ENCODE measurements at places on chromosomes 7 and 10.

- no peak for DNase-seq
Observed at GRCh38 chr7:14851610-14852009, 50.9 kb downstream of the DGKB start.

DNA sequence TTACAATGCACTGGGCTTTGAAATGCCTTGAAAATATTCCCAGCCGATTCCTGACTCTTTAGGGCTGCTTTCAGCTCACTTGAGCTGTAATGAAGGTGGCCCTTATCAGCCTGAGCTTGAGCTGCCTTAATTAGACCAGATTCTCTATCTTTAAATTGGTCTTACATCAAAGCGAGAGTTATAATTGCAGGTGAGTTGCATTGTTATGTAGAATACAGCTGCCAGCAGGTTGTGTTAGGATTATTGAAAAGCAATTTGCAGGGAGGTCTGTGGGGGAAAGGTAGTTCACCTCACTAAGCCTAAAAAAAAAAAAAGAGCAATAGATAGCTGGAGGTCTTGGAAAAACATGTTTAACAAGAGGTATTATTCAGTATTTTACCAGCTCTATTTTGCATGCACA, 142.2 kb upstream of the HABP2 start:
- no peak for DNase-seq

DNA sequence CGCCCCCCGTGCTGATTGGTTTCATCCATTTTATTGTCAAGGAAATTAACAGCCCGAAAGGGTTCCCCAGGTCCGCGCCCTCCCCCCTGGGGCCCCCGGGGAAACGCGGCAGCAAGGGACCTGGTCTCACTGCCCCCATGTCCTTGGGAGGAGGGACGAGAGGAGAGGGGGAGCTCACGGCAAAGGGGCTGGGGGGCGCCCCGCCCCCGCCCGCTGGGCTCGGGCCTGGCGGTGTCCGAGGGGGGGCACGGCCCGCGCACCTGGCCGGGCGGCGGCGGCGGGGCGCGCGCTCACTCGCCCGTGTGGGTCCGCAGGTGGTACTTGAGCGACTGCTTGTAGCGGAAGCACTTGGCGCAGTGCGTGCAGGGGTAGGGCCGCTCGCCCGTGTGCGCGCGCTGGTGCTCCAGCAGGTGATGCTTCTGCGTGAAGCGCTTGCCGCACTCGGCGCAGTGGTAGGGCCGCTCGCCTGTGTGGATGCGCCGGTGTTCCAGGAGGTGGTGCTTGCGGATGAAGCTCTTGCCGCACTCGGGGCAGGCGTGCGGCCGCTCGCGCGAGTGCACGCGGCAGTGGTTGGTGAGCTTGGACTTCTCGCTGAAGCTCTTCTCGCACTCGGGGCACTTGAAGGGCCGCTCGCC, 29.3 kb downstream of the ZNF777 start:
- no peak for DNase-seq

DNA sequence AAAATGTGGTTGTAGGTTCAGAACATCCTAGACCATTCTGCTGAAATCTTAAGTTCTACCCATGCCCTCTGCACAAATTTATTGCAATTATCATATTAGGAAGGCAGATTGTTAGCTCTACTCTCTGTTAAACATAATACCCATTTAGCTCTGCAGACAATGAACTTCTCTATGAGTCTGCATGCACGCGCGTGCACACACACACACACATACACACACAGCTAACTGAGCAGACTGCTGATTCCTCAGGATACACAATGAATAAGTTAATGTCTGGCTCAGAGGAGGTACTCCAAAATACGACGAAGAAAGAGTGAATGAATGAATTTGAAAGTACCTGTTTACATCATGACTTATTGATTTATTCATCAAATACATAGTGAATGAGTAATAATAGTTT, 276.2 kb upstream of the SORCS1 start:
- no peak for DNase-seq

DNA sequence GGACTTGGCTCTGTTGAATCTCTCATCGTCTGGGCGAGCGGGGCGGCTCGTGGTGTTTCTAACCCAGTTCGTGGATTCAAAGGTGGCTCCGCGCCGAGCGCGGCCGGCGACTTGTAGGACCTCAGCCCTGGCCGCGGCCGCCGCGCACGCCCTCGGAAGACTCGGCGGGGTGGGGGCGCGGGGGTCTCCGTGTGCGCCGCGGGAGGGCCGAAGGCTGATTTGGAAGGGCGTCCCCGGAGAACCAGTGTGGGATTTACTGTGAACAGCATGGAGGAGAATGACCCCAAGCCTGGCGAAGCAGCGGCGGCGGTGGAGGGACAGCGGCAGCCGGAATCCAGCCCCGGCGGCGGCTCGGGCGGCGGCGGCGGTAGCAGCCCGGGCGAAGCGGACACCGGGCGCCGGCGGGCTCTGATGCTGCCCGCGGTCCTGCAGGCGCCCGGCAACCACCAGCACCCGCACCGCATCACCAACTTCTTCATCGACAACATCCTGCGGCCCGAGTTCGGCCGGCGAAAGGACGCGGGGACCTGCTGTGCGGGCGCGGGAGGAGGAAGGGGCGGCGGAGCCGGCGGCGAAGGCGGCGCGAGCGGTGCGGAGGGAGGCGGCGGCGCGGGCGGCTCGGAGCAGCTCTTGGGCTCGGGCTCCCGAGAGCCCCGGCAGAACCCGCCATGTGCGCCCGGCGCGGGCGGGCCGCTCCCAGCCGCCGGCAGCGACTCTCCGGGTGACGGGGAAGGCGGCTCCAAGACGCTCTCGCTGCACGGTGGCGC, at the start of gene EN2:
Gene EN2, plus strand, starts transcription at position 19 of the 767 bp plus-strand sequence. Its CDS starts 249 bp downstream, at position 268.
- DNase-seq = no peak

GRCh38 chr10:118106426-118106825, 59.7 kb upstream of the RAB11FIP2 start:
- no peak for DNase-seq

GRCh38 chr10:128062331-128062880, 63.8 kb downstream of the MKI67 start:
- DNase-seq = no peak

- DNase-seq = no peak
Observed at GRCh38 chr10:102152545-102152890, 329 bp downstream of the NOLC1 start.

- DNase-seq = no peak
Observed at GRCh38 chr7:34107276-34107675, 201.9 kb downstream of the BMPER start.

- DNase-seq = no peak
Observed at GRCh38 chr10:15630353-15630752, 89.4 kb downstream of the ITGA8 start.

DNA sequence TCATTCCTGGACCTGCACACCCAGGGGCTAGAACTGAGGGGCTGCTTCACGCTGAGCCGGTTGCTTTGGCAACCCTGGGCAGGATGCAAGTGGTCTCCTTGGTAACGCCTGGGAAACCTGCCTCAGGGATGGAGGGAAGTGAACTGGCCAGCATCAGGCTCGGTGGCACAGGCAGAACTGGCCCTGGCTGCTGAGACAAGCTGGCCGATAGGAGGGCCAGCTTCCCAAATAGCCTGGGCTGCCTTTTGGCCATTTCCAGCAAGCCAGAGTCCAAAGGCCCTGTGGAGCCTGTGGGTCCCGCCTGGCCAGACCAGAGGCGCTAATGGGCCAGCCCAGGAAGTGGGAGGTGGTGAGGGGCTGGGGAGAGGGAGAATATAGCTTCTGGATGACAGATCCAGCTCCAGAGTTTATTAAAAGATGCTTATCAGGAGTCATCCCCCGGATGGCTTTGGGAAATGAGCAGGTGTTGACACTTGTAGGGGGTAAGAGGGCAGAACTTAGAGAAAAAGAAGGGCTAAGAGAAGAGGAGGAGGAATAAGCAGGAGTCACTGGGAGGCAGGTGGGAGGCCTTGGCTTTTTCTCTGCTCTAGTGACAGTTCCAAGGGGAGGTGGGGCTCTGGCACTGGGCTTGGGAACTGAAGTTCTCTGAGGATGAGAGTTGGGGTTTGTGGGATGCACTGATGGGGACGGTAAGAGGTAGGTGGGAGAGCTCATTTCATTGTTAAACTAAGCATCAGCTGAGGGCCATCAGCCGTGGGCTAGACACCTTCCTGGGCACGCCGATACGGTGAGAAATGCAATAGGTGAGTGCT, 9.6 kb downstream of the NEURL1 start:
- DNase-seq = no peak

GRCh38 chr7:47988496-47989386, 9.3 kb upstream of the HUS1 start:
- DNase-seq = no peak

DNA sequence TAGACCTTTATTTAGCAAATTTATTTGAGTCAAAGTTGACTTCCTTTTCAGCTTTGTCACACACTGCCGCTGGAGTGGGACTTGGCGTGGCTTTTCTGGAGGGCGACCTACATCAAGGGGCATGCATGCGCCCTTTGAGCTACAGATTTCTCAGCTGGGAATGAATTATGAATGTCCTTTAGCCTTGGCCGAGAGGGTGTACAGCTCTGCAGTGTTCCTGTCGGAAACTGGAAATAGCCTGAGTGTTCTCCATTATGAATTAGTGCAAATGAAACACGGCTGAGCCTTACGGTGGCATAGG, 79.7 kb downstream of the GLRX3 start:
- no peak for DNase-seq

GRCh38 chr7:142880876-142881505, 4.6 kb downstream of the TRPV6 start:
- peak; percentile 54 for DNase-seq

DNA sequence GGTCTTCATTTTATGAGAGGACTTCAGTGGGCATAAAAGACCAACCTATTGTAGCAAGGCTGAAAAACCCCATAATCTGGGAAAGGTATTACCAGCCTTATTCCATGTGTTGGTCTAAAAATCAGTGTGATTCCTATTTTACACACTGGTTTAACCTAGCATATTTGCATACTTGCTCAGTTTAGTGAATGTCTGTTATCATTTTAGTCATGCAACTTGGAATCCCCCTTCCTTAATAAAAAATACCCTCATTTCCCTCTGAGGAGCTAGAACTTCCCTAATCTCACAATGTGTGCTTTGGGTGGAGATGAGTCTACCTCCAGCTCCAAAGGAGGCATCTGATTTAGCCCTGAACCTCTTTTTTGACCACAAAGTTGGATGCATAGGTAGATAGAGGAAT, 312.8 kb upstream of the SORCS1 start:
- no peak for DNase-seq

DNA sequence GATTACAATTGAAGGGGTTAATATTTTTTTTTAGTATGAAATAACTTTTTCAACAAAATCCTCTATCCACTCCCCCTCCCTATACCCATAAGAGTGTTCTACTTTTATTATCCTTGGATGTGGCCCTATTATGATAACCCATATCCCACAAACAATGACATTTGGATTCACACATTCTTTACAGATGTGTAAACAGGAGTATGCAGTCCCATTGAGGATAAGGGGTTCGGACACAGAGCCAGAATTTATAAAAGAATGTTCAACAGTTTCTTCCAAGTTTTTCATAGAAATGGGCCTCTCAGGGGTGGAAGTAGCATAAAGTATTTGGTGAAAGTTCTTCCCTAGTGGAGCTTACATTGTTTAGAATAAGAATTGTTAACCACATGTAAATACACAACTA, 16.1 kb upstream of the PCLO start:
- no peak for DNase-seq

DNA sequence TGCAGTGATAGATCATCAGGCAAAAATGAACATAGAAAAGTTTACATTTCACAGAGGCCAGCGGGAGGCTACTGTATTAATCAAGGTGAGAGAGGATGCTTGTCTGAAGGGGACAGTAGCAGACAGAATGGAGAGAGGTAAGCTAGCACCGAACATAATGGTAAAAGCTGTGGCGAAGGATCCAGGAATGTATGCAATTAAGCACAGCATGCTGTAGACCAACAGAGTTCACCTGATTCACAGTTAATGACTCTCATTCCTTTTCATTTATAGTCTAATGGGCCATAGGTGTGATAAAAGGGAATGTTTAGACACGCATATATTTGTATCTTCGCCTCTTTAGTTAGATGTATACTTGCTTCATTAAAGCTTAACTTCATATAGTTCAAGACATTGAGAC, 150.9 kb upstream of the MBL2 start:
- no peak for DNase-seq

GRCh38 chr10:61860964-61861758, 40.3 kb upstream of the ARID5B start:
- no peak for DNase-seq

DNA sequence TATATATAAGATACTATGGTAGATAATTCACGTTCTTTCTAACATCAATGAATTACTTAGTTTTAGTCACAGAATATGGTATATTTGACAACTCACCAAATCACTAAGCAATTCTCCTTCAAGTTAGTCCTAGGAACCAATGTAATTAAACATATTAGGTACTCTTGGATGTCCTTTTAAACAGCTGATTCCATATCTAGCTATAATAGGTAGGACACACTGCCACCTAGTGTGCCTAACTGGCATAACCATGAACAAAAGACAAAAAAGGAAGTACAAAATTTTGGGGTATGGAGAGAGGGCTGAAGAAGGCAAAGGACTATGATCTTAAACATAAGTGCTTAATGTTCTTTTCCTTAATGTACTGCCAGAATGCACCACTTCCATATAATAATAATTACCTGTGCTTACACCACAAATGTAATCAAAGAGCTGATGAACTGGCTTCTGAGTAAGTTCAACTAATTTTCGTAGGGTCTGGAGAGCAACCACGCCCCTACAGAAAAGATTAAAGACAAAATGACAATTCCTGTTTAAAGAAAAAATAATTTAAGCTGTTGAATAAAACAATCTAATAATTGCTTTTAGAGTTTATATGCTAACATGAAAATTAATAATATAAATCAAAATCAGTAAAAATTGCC, 28.7 kb downstream of the PNPLA8 start:
- no peak for DNase-seq

- no peak for DNase-seq
Observed at GRCh38 chr7:10931161-10931560, 42.5 kb upstream of the PHF14 start.

DNA sequence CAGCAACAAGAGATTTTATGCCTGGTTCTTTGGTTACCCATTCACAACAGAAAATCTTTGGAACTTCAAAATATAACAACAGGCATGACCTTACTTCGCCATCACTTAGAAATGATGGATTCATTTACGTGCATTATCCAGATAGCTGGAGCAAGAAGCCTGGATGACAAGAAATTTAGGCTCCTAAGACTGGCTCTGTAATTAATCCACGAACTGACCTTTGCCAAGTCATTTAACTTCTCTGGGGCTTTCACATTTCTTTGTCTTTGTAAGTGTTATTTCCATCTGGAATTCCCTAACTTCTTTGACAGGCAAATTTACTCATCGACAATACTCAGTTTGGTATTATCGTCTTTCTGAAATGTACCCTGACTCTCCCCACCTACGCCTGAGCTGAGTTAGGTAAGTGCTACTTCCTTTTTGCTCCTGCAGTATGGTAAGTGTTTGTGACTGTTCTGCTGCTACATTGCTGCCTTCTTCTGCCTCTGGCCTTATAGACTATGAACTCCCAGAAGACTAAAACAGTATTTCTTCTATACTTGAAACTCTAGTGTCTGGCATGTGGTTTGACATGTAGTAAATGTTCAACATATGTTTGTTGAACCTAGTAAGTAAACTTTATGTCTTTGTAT, 5.5 kb upstream of the MDFIC start:
- no peak for DNase-seq

- no peak for DNase-seq
Observed at GRCh38 chr10:62637249-62638061, 167.1 kb upstream of the ADO start.

GRCh38 chr7:53119514-53119941, 84.1 kb downstream of the POM121L12 start:
- DNase-seq = no peak

GRCh38 chr10:88386821-88387773, 196.0 kb downstream of the RNLS start:
- DNase-seq = no peak

- DNase-seq = no peak
Observed at GRCh38 chr7:1432411-1433082, 26.7 kb downstream of the MICALL2 start.

- DNase-seq = no peak
Observed at GRCh38 chr10:84343831-84344230, 15.4 kb downstream of the CCSER2 start.
